ENCODE measurements at places on chromosomes 4 and X.
A peak's percentile ranks its signal among the peaks of the same experiment; 100 is the strongest.

- DNase-seq = no peak
Observed at GRCh38 chr4:75714011-75714410, 10.4 kb upstream of the USO1 start.

DNA sequence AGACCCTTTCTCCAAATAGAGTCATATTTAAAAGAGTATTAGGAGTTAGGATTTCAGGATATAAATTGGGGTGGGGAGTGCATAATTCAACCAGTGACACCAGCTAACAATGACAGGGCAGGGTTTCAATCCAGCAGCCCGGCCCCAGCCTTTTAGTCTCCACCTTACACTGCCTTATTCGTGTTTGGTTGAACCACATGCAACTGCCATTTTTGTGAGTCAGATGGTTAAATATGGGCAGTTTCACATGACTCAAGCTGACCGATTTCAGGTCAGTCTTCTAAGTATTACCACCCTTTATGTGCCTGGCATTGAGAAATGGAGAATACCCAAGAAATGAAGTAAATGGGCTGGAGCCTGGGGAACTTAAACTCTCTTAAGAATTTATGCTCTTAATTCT lies 102.8 kb downstream of the STOX2 start:
- peak; percentile 58 for DNase-seq

- no peak for DNase-seq
Observed at GRCh38 chr4:98110929-98111328, 32.3 kb downstream of the STPG2 start.

GRCh38 chr4:26048378-26048882 lies 134.4 kb downstream of the SMIM20 start:
- peak; percentile 33 for DNase-seq

DNA sequence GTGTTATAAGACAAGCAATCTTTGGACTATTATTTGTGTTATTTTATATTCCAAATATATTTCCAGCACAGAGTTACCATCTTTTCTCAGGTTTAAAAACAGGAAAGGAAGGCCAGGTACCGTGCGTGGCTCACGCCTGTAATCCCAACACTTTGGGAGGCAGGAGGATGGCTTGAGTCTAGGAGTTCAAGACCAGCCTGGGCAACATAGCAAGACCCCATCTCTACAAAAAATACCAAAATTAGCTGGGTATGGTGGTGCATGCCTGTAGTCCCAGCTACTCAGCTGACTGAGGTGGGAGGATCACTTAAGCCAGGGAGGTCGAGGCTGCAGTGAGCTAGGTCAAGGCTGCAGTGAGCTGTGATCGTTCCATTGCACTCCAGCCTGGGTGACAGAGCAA lies 140.0 kb downstream of the POLA1 start:
- no peak for DNase-seq

DNA sequence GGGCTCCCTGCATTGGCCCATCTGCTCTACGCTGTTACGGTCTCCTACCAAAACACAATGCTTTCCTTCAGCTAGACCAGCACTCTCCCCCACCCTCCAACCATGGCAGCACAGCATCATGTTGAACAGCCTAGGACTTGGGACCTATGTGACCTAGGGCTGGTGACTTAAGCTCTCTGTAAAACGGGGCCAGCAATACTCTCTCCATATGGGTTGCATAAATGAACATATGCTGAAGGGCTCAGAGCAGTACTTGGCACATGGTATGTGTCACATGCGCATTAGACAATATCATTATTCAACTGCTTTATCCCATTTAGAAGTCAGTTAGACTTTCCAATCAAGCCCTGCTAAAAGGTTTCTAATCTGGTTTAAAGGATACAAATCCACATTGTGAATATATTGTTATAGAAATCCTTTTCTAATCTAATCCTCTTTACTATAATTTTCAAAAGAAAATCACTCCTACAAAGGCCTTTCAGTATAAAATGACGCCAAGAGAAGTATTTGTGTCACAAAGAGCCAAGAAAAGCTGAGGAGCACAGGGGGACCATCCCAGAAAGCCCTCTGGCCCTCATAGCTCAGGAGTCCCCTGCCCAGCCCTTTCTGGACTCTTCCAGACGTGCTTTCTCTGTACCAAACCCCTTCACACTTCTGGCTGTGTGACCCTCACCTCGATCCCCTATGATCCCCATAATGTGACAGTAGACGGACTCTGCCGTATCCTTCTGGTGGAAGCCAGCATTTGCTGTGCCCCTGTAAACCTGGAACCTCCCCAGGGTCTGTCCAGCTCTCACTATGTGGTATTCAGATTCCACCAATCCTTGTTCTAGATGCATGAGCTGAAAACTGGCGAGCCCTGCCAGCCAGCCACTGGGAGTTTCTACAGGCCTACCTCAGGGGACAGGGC lies 42.3 kb downstream of the NSG1 start:
- DNase-seq = no peak

GRCh38 chr4:94564252-94564651 lies 112.5 kb downstream of the PDLIM5 start:
- DNase-seq = no peak

GRCh38 chr4:6732441-6733357 lies 16.7 kb downstream of the BLOC1S4 start:
- peak; percentile 71 for DNase-seq

- peak; percentile 6 for DNase-seq
Observed at GRCh38 chrX:106619797-106620196, 8.0 kb downstream of the RADX start.

DNA sequence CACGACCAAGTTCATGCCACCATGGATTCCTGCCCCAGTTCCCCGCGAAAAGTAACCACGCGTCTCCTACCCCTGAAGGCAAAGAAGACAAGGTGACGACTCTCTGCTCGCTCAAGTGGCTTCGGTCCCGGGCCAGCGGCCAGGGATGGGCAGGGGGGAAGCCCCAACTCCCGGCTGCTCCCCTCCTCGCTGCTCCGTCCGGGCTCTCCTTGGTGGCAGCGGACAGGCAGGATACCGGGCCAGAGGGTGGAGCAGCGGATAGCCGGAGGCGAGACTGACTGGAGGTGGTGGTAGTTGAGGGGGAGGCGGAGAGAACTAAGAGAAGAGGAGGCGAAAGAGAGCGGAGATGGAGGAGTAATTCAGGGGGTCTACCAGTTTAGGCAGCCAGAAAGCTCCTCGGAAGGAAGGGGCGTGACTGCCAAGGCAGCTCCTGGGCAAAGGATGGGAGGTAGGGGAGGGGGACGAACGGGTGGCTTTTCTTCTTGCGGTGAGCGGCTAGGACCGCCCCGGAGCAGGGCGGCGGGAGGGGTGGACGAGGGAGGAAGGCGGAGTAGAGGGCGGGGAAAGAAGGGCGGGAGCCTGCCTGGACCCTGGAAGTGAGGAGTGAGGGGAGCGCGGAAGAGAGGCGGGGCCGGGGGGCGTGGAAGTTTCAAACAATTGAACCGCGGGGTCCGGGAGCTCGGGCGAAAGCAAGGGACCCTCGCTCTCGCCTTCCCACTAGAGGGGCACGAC lies at the start of gene AMOT:
Gene AMOT (minus strand): TSS at position 450 of the 732 bp plus-strand sequence. CDS start 17,705 bp downstream, outside the sequence.
- DNase-seq = peak; percentile 80

GRCh38 chr4:73019462-73020047 lies 50.0 kb downstream of the COX18 start:
- peak; percentile 54 for DNase-seq

- no peak for DNase-seq
Observed at GRCh38 chrX:56382278-56382677, 150.1 kb downstream of the KLF8 start.

DNA sequence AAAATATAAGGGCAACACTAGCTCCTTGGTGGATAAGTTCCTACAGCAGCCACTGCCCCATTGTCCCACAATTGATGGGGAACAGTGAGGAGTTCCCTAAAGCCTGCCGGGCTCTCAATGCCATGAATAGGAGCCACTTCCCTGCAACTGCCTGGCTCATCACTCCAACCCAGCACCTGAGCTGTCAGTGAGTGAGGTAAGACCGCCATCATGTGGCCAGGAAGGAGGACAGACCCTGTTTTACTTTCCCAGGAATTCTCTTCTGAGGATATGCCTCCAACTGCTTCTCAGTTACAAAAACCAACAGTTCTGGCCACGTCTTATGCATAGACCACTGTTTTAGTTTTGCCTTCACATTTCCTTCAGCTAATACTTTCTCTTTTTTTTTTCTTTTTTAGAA lies 45.5 kb downstream of the SRPX start:
- DNase-seq = peak; percentile 70

DNA sequence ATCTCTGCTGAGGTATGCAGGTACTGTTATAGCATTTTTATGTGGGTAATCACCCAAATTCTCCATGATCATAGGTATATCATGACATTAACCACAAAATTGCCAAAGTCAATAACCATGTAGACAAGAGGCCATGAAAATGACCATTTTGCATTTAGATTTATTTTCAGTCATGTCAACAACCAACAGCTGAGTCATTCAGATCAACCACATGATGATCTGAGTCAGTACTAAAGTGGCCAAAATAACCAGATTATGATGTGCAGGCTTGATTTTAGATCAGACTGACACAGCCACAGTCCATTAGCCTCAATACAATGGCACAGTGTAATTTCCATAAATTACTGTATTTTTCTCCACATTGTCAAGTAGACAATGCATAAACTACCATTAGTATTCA lies 240.5 kb downstream of the GRIA3 start:
- DNase-seq = peak; percentile 52

- no peak for DNase-seq
Observed at GRCh38 chr4:3834186-3834662, 68.0 kb downstream of the ADRA2C start.

- no peak for DNase-seq
Observed at GRCh38 chr4:16290681-16291420, 64.6 kb upstream of the TAPT1 start.

- peak; percentile 67 for DNase-seq
Observed at GRCh38 chrX:24081661-24082154, 27.0 kb downstream of the EIF2S3 start.

DNA sequence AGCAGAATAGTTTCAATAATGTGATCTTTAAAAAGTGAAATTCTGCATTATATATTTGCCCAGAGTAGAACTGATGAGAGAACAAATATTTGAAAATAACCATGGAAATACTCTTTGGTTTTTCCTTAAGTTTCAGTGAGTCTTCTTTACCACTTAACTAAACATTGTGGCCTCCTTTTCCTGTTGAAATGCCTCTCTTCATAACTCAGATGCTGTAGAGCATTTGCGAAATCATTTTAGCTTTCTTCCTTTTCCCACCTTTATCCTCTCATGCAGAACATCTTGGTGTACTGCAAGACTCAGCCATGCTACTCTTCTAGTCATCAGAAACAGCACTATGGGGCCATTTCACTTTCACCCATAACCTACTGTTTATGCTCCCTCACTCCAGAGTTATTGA lies 48.2 kb downstream of the CASK start:
- DNase-seq = peak; percentile 57

GRCh38 chrX:11881485-11882170 lies 123.6 kb downstream of the MSL3 start:
- DNase-seq = peak; percentile 4

GRCh38 chr4:88963817-88964216 lies 93.2 kb downstream of the FAM13A start:
- no peak for DNase-seq

DNA sequence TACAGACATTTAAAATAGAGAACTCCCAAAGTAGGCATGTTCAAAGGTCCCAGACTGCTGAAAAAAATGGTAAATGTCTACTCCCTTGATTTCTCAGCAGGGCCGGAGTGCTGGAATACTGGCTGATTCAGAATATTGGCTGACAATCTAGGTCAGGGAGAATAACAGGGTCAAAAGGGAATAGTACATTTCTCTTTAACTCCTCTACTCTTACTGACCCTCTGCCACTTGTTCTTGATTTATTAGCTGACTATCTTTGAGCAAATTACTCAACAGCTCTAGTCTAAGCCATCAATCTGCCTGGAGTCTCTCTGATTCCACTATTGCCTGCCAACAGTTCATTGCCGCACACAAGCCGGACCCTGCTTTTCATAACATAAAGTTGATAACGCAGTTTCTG lies 19.7 kb upstream of the NWD2 start:
- no peak for DNase-seq

GRCh38 chr4:72073816-72074215 lies 42.0 kb downstream of the NPFFR2 start:
- DNase-seq = peak; percentile 10

DNA sequence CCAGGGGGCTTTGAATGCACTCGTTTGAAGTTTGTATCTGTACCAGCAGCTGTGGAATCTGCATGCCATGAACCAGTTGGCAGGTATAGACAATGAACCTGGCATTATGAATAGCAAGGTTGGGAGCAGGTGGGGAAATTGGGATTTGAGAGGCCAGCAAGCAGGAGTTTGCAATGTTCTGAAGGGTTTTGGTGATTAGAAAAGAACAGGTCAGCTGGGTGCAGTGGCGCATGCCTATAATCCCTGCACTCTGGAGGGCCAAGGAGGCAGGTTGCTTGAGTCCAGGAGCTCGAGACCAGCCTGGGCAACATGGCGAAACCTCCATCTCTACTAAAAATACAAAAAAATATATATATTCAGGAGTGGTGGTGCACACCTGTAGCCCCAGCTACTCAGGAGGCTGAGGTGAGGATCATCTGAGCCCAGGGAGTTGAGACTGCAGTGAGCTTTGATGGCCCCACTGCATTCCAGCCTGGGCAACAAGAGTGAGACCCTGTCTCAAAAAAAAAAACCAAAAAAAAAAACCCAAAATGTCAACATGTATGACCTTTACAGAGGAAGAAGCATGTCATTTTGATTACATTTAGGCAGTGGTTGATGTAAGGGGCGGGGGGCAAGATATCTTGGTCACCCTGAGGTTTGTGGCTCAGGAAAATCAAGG lies 63.9 kb downstream of the TSC22D3 start:
- no peak for DNase-seq

GRCh38 chrX:153935326-153935851 lies 552 bp upstream of the NAA10 start:
- no peak for DNase-seq

DNA sequence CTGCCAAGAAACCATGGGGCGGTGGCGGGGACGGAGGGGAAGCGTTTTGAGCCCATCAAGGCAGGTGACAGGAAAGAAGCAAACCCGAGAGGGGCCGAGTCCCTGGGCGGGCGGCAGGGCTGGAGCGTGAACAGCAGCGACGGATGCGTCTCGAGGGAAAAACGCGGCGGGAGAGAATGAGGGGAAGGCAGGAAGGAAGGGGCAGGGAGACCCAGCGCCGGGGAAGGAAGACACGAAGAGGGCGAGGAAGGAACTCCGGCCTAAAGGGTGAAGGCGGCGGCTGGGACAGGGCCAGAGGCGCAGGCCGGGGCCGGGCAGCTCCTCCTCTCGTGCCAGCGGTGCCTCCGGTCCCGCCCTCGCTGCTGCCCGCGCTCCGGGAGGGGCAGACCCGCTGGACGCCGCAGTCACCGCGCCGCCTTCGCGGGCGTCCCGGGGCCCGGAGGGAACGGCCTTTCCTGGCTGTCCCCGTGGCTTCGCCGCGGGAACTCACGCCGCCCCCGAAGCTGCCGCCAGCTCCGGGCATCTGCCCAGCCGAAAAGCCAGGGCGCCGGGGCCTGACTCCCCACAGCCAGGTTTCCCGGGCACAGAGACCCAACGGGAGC lies 751 bp upstream of the RGS12 start:
- peak; percentile 70 for DNase-seq

GRCh38 chr4:7763788-7764187 lies 175.9 kb downstream of the AFAP1 start:
- DNase-seq = peak; percentile 77

- DNase-seq = peak; percentile 85
Observed at GRCh38 chr4:89410687-89411086, 103.1 kb upstream of the GPRIN3 start.
